ENCODE measurements at places on chromosomes 6 and 20. TPM values are rescaled to one million over a fixed set of nuclear protein-coding genes. Genes with fewer than 3 reads are reported as not detected.

ADGRG6 gene
- 28.5 TPM for total RNA-seq

ZBTB46 gene
- 18.7 TPM for total RNA-seq

SMOC2 gene
- 14.4 TPM for total RNA-seq

- no peak for DNase-seq
Measured at GRCh38 chr6:123804787-123805540, 1.3 kb downstream of the NKAIN2 start.

GRCh38 chr6:156598071-156598854 lies 178.9 kb upstream of the ARID1B start:
- DNase-seq: no peak

DNA sequence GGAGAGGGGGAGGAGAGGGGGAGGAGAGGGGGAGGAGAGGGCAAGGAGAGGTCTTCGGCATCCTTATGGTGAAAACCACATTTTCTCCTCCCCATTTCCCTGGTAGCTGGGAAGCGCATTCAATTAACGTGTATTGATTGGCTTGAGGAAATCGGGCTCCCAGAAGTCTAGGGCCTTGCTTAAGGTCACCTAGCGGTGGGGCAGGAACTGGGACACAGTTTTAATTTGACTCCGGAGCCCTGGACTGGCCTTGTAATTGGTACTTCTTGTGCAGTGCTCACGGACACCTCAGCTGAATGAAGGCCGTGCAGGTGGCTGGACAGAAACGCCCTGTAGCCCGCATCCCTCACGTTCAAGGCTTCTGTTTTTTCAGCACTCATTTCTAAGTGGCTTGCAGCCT lies 42.8 kb downstream of the CTCFL start:
- peak; percentile 0 for DNase-seq

DNA sequence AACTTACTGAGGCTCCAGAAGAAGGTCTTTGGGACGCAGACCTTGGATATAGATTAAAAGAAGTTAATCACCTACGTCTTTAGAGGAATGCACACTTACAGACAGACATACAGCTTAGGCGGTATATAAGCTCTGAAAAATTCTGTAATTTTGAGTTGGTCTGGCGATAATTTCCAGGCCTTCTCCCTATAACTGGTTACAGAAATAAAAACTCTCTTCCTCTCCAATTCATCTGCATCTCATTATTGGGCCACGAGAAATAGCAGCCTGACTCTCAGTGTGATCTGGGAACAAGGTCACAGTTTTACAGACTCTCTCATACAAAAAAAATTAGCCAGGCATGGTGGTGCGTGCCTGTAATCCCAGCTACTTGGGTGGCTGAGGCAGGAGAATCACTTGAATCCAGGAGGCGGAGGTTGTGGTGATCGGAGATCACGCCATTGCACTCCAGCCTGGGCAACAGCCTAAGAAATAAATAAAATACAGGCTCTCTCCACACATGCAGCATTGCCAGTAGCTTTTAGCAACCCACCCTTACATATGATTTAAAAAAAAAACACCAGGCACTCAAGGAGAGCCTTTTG lies 4.7 kb downstream of the ZBTB24 start:
- DNase-seq: no peak

DNA sequence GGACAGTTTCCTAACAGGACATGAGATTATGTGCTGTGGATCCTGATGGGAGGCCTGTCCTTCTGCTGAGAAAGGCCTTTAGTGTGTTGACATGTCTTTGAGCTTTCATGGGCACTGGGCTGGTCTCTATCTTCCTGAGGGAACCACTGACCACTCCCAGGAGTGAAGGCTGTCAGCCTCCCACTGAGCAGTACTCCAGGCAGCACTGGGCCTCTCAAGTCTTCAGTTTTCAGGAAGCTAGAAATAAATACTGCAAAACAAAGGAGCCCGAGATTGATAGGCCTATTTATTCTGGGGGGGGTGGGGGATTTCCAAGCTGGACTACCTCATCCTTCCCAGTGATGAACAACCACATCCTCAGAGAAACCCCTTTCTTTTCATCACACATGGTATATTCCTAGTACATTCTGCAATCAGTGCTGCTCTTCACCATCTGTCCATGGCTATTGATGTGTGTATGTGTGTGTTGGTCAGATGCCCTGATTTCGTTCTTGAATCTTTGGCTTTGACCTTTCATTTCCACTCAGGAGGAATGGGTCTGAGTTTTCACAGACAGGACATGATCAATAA lies 180.9 kb upstream of the SPTLC3 start:
- DNase-seq: no peak

Data from breast epithelium (tissue), 4 donors.